ENCODE measurements at places on chromosomes 16 and 17.

DNA sequence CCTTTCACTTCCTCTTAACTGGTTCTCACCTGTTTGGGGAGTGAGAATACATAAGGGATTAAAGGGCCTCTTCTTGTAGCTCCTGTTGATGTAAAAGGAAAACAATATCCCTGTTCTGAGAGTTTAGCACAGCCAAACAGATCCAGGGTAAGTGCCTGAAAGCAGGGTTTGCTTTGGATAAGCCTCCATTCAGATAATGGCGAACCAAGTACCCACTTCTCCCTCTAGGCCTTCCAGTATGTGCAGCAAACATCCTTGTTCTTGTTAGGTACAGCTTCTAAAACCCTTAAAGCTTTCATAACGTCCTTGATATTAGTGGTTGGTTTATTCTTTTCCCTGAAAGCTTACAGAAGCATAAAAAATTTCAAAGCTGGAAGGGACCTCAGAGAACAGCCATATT, 130.6 kb upstream of the DNAH9 start:
- DNase-seq = no peak

- no peak for DNase-seq
These were observed 393.2 kb downstream of the CDH13 start for GRCh38 chr16:83019963-83020362.

DNA sequence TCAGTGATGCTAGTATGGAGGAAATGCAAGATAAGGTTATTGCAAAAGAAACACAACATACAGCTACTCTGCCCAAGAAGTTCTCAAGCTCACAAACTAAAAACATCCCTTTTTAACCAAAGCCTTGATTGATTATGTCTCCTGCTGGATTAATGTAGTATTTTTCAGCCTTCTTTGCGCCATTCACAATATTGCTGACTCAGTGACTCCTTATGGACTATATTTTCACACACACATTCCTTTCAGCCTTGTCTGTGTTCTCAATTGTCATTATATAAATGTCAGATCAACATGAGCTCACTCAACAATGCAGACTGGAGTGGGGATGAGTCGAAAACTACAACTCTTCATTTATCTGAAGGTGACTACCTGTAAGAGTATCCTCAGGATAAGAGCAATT, 579.3 kb upstream of the CDH8 start:
- DNase-seq = no peak

DNA sequence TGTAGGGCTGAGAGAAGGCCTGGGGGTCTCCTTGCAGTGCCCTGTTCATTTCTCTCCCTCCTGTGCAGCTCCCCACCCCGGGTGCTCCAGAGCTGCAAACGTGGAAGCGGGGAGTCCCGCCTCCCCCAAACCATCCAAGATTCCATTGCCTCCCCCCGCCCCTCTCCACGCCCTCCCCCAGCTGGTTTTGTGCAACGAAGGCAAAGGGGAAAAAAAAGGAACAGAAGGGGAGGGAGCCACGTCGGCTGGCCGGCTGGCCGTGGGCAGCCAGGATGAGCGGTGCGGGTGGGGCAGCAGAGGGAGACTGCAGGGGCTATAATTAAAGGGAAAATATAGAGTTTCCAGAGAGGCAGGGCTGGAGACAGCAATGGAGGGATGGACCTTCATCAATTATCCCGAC, 1.7 kb upstream of the COL1A1 start:
- DNase-seq = no peak

DNA sequence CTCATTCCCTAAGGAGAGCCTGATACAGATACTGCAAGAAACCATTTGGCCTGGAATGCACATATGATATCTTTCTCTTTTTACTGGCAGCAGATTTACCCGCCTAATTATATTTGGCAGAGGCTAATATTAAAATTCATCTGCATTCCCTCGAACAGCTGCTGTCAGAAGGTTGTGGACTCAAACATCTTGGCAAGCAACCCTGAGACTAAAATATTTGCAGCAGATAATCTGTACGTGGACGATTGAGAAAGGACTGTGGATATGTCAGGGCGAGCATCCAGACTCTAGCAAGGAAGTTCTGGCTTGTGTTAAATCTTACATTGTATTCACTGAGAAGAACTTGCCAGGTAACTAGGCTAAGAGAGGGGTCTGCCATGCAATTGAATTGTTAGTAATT, 65.2 kb downstream of the SNX20 start:
- DNase-seq = no peak

DNA sequence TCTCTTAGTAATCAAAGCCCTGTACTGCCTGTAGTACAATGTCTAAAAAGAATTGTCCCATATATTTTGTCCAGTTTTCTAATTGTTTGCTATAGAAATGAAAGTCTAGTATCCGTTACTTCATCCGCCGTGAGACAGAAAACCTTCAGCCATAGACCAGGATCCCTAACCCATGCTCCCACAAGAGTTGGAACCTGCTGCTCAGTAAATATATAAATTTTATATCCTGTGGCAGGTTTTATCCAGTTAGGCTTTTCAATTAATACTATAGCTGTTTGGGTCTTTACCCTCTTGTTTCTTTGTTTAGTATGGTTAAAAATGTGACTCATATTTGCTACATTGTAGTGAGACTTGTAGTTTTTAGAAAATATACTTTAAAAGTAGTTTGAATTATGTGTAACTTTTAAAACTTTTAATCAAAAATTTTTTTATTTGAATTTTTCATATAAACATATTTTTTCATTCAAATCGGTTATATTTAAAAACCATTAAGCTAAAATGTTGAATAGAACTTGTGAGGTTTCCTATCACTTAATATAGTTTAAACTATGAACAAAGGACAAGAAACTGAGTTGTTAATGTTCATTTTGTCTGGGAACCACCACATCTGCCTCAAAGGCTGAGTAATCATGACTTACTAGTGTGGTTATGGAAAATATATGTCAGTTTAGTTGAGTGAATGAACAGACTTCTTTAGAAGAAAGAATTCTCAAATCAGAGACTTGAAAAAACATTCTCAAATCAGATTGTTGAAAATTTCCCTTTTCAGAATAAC, 54.8 kb downstream of the VMP1 start:
- DNase-seq = peak; percentile 80

DNA sequence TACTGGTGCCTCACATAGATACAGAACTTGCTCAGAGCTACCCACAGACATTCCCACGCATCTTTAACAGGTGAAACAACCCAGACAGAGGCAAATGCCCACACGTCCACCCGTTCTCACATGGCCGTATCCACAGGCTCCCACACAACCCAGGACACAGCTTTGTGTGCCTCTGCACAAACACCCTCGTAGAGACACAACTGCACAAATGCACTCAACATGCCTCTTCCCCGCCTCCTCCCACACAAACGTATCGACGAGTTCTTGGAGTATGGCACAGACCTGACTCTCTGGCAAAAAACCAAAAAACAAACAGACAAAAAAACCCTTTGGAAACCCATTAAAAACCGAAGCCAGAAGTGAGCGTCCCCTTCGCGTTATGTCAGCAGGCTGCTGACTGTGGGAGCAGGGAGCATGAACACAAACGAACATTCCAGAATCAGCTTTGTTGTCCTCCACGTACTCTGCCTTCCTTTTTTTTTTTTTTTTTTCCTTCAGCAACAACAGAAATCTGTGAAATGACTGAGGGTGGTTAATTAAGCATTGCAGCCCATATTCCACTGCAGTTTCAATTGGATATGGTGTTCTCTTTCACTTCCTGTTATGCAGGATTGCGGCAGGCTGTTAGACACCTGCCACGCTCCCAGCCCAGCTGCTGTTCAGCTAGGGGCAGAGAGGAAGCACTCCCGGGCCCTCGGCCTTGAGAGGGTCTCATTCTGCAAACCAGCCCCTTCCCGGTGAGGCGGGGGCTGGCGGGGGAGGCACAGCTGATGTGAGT, 313.7 kb downstream of the MAF start:
- peak; percentile 14 for DNase-seq

DNA sequence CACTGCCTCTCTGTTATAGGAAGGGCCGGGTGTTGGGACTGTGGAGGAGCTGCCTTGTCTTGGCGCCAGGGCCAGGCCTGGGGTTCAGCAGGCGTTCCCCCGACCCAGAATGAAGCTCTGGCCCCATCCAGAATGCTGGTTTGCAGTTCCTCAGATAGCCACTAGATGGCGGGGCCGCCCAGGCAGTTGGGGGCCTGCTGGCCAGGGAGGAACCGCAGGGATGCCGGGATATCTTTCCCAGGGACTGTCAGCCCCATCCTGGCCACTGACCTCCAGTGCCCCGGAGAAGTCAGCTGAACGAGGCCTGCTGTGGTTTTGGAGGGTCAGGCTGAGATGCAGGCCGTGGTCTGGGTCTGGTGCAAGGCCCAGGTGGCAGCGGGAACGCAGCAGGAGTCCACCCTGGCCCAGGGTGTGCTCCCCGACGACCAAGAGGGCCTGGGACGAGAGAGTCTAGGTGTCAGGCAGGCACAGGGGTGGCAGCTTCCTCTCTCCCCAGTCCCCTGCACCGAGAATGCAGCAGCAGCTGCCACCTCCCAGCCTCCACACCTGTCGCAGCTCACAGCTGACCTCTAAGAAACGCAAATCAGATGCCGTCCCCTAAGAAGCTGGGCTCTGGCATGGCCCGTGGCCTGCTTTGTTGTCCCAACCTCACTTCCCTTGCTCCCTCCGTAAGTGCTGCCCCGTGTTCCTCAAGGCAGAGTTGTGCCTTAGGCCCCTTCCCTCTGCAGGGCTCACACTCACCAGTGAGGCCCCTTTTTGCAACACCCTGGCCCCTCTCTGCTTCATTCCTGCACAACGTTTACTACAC, 51.2 kb downstream of the RMI2 start:
- peak; percentile 54 for DNase-seq
